ENCODE measurements at places on chromosomes 1 and 21. TPM values are rescaled to one million over a fixed set of nuclear protein-coding genes. Genes with fewer than 3 reads are reported as not detected.

DNA sequence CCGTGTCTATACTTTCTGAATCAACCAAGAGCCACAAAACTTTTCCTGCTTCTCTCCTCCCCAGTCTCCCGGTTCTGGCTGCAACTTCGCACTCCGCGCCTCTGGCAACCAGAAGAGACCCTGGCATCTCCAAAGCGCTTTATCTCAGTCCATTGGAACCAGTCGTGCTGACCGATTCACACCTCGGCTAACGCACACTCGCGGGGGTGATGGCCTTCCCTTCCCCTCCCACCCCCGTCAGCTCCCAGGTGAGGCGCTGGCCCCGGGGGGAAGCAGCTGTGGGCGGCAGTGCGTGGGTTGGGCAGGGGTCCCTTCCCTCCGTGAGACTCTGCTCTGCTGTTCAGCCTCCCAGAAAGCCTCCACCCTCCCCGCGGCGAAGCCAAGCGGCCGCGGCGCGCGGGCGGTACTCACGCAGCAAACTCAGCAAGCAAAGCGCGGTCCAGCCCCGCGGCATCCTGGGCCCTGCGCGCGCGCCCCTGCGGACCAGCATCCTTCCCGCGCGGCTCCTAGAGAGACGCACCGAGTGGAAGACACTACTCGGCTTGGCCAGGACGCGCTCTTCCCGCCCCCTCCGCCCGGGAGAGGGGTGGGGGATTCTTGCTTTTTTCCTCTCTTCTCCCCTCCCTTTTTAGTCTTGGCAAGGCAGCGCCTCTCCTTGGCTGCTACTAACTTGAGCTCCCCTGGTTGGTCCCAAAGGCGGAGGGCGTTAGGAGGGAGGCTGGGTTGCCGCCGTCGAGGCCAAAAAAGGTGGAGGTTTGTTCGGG, at the start of gene CD34:
Gene CD34 (minus strand): TSS at position 535 of the 764 bp plus-strand sequence. CDS start 45 bp downstream, at position 490.
- DNase-seq = no peak

GRCh38 chr1:112893288-112894009, 62.5 kb downstream of the SLC16A1 start:
- no peak for DNase-seq

RAB42 gene
- total RNA-seq = not detected

CD101 gene
- total RNA-seq = 14.9 TPM

ANGPTL3 gene
- total RNA-seq = not detected

DNA sequence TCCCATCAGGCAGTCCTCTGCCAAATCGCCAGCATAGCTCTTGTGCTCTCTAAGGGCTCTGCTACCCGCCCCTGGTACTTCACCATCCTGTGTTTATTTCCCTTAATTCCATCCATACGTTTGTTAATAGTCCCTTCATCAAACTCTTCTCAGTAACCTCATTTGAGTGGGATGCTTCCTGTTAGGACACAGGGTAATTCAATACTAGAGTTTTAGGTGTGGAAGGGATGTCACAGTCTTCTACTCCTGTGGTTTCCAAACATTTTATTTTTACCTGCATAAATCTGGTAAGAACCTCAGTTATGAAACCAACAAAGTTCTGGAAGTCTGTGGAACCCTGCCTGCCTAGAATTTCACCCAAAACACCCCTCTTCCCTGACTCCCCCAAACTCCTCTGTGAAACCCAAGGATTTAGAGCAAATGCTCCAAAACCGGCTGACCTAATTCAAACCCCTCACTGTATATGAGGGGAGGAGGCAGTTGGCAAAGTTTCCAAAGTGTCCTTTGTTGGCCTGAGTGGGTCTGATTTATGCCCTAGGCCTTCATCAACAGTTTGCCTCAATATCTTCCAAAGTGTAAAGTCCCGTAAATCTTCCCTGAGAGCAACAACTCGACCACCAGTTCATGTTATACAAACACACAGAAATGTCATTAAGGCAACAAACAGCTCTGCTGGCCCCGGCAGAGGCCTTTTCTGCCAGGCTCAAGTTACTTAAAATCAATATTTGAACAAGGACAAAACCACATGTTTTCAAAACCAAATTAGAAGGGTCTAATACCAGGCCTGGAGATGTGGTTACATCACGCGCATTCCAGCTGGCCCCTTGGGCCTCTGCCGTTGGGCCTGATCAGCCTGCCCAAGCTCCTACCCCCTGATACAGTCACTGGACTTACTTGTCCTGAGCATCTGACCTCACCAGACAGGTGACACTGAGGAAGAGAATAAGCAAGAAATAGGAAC, 82.4 kb upstream of the FGGY start:
- no peak for DNase-seq

- DNase-seq = no peak
Observed at GRCh38 chr1:241265428-241265827, 91.6 kb downstream of the RGS7 start.

CR1 gene
- total RNA-seq = 0.94 TPM

Measured in CD4-positive, CD25-positive, alpha-beta regulatory T cell (primary cell).